ENCODE measurements at places on chromosomes 7 and 10.

DNA sequence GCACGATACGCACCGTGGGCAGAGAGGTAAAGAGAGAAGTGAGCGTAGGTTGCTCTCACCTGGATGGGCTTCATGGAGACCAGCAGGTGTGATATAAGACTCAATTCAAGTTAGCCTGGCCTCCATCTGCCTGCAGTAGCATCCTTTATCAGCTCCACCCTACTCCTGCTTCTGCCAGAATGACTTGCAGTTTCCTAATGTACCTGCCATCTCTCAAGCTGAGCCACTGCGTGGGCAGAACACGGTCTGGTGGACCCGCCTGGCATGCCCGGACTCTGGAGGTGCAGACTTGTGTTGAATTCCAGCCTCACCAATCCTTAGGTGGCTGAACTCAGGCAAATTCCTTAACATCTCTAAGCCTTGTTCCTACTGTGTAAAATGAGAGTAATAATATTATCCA, 64.3 kb downstream of the STEAP1B start:
- no peak for DNase-seq

DNA sequence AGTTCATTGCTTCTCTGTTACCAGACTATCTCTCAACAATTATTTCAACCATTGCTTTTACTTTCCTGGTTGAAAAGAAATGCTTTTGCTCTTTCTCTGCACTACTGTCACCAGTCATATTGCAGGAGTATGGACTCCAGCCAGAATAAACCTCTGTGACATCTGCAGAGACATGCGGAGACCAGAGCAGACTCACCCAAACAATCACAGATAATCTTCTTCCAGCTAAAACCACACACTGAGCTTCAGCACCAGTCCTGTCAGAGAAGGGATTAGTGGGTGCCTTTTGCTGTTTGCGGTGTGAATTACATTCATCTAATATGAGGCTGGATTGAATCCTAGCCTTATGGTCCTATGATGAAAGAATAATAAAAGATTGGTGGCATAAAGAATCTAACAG, 258.6 kb downstream of the CNTNAP2 start:
- no peak for DNase-seq

GRCh38 chr7:116432527-116432916, 67.0 kb upstream of the CAV2 start:
- no peak for DNase-seq

- DNase-seq, result no peak
These were observed 120.7 kb downstream of the TRRAP start for GRCh38 chr7:98998821-98999725.

GRCh38 chr10:96664563-96664962, 55.8 kb downstream of the PIK3AP1 start:
- no peak for DNase-seq

GRCh38 chr10:61110188-61110844, 166.3 kb upstream of the RHOBTB1 start:
- DNase-seq, result peak; percentile 2

GRCh38 chr7:158164101-158165095, 423.2 kb downstream of the PTPRN2 start:
- no peak for DNase-seq

- DNase-seq, result no peak
These were observed 293.8 kb downstream of the PHTF2 start for GRCh38 chr7:78092331-78092730.

GRCh38 chr10:93613126-93613525, 789 bp downstream of the PDE6C start:
- DNase-seq, result no peak

DNA sequence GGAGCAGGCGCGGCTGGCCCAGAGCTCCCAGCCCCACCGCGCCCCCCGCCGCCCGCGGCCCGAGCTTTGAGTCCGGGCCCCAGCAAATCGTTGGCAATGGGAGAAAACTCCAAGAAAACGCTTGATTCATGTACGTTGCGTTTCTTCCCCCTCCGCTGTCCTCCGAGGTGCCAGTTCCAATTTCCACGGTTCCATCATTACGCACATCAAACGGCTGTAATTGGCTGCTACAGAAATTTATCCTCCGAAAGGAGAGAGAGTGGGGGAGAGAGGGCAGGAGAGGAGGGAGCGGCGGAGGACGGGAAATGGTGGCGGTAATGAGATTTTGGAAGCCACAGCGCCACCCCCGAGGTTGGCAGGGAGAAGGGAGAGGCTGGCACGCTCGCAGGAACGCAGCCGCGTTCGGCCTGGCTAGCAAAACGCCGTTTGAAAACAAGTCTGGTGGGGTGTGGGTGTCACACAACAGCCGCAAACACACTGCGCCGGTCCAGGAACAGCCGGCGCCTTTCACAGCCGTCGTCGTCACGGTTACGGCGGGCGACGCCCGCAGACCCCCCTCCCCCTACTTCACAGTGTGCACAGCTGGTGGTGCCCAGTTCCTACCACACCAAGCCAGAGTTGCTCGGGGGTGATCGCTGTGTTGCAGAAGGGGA, 57.5 kb downstream of the UNCX start:
- peak; percentile 35 for DNase-seq

- no peak for DNase-seq
These were observed 275.8 kb downstream of the PTPRN2 start for GRCh38 chr7:158311791-158312190.

DNA sequence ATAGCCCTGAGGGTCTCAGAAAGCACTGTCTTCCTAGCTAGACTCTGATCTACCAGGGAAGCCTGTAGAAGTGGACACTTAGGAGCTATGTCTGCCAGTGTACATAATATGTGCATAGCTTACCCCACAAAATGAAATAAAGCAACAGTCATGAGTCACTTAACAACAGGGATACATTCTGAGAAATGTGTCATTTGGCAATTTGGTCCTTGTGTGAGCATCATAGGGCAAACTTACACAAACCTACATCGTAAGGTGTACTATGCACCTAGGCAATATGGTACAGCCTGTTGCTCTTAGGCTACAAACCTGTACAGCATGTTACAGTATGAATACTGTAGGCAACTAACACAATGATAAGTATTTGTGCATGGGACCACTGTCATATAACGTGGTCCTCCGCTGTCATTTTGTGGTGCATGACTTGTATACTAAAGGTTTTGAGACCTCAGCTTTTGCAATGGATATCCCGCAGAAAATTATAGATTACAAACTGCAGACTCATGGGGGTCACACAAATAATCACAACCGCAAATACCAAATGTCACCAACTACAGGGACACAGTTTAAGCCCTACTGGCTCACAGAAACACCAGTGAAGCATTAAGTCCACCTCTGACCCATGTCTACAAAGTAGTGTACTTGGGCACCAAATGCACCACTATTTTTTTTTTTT, 1.7 kb downstream of the URGCP start:
- DNase-seq, result no peak

GRCh38 chr7:68309806-68310205, 1288.5 kb upstream of the AUTS2 start:
- DNase-seq, result no peak

DNA sequence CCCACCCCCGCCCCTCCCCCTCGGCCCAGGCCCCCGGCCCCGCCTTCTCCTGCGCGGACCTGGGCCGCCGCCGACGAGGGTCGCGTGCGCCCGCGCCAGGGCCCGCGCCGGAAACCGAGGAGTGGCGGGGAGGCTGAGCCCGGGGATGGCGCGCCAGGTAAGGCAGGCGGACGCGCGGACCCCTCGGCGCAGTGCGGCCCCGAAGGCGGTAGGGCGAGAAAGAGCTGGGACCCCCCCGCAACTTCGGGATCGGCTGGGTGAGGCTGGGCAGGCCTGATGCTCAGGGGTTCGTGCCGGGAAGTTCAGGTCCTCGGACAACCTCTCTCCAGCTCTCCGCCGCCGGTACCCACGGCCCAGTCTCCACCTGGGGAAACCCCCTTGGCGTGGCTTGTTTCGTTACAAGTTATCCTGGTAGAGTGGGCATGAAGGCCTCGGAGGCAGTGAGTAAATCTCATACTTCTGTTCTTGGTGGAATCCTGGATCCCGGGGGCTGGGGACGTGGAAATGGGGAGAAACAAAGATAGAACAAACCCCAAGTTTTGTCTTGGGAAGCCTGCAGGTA, 58.4 kb downstream of the ZNF467 start:
- DNase-seq, result no peak

GRCh38 chr7:96388620-96389383, 66.9 kb upstream of the SLC25A13 start:
- peak; percentile 77 for DNase-seq

GRCh38 chr7:15554081-15554480, 7.7 kb downstream of the AGMO start:
- no peak for DNase-seq

DNA sequence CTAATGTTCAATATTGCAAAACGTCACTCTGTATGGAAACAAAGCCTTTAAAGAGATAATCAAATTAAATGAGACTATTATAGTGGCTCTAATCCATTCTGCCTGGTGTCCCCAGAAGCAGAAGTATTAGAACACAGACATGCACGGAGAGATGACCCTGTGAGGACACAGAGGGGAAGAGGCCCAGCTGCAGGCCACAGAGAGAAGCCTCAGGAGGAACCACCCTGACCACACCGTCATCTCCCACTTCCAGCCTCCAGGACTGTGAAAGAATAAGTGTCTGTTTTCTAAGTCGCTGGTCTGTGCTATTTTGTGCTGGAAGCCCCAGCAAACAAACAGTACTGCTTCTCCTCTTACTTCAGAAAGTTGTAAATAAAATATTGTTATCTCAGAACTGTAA, 283.5 kb upstream of the ADARB2 start:
- DNase-seq, result no peak

DNA sequence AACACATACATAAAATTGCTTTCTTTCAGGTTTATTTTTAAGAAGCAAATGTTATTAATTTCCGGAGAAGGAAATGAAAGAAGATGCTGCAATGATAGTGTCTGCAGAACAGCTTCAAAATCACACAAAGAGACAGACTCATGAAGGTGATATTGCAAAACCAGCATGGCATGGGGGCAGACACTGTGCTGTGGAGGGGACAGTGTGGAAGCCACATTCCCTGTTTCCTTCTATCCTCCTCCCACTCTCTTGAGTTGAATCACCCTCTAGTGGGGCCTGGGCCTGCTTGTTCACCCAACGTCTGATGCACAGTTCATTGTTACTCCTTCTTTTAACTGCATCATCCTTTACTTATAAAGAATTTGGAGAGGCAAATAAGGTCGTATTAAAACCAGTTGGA, 104.0 kb upstream of the INSIG1 start:
- no peak for DNase-seq

GRCh38 chr10:80632742-80633141, 95.0 kb downstream of the SH2D4B start:
- no peak for DNase-seq

DNA sequence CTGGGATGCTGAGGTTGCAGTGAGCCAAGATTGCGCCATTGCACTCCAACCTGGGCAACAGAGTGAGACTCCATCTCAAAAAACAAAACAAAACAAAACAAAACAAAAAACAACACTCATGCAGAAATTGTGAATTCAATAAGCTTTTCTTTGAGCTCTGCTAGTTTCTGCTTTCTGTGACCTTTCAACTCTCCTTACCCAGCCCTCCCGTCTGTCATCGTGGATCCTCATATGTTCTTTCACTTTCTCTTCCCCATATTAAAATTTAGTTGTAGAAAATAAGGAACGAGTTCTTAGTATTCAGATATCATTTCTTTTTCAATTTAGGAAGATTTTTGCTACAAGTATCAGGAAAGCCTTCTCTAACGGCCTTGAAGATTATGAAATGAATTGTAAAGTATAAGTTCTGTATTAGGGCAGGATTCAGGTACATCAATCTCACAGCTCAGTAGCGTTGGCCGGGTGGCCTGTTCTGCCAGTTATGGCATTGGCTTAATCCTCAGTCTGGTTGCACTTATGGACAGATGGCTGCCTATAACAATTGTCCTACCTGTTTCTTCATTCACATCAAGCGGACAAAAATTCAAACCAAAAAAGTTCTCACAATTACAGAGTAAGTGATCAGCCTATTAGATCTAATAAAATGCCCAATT, 1167.0 kb downstream of the SORCS3 start:
- no peak for DNase-seq

DNA sequence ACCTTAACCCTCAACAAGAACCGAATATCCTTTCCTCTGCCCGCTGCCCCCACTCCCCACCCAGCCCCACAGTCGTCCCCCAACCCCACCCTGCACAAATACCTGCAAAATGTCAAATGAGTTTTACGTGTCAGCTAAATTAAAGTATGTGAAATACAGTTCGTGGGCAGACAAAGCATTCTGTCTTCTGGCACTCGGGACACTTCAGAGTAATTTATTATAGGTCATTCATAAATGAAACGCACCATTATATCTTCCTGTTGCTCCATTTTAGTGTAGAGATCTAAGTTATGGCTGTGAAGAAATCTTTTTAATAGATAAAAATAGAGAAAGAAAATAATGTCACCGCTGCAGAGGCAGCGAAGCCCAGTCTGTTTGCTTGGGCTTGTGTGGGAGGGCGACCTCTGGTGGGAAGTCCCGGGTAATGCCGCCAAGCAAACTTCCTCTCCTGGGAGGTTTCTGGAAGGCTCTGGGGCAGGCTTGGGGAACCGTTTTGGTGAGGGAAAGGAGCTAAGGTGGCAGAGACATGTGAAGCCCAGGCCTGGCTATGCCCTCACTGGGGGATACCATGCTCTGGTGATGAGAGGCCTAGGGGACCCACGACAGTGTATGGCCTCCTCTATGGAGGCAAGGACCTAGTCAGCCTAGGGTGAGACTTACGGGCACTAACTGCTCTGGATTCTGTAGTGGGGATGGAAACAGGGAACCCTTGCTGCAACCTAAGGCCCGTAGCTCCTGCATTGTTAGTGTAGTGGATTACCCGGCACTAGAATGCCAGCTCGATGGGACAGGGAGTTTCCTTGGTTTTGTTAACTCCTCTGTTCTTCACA, 604.9 kb downstream of the LRMDA start:
- DNase-seq, result peak; percentile 80

DNA sequence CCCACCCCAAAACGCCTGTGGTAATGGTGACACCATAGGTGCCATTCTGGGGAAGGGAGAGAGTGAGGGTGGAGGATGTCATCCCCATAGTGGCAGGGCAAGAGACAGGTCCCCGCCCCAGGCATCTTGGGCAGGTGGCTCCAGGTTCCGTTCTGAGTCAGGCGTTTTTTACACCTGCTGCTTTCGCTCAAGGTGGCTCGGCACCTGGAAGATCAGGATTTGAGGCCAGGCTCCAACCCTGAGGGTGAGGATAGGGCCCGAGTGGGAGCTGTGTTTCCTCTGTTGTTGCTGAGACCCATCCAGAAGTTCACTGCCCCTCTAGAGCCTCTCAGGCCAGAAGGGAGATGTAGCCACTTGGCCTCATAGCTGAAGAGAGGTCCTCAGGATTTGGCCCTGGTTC, 36.6 kb upstream of the DUSP5 start:
- DNase-seq, result no peak

Data from cardiac fibroblast (primary cell).